ENCODE measurements at places on chromosomes 11 and 22. TPM values are rescaled to one million over a fixed set of nuclear protein-coding genes. Genes with fewer than 3 reads are reported as not detected.

Gene OR6A2
- 0.27 TPM for total RNA-seq

Gene SLC22A9
- not detected for total RNA-seq

Gene AMPD3
- total RNA-seq, result 7.0 TPM

Gene ANGPTL5
- total RNA-seq, result 0.09 TPM

Gene OR56A1
- not detected for total RNA-seq

Gene F2
- not detected for total RNA-seq

Gene VPS51
- total RNA-seq, result 336 TPM

Gene WNT7B
- total RNA-seq, result 0.18 TPM

Gene TMEM135
- total RNA-seq, result 30.0 TPM

Gene TESMIN
- total RNA-seq, result not detected

Gene ZBED5
- total RNA-seq, result 30.3 TPM

Gene PLAAT5
- total RNA-seq, result 0.18 TPM

Gene GAL
- total RNA-seq, result not detected

Gene PATE4
- total RNA-seq, result not detected
